ENCODE measurements at places on chromosomes 12 and 14. TPM values are rescaled to one million over a fixed set of nuclear protein-coding genes. Genes with fewer than 3 reads are reported as not detected.

ZC3H10 gene
- total RNA-seq = 7.9 TPM

SCN8A gene
- 0.26 TPM for total RNA-seq

ART4 gene
- total RNA-seq = 3.5 TPM

SCNN1A gene
- total RNA-seq = not detected

SYNDIG1L gene
- total RNA-seq = not detected

SLCO1A2 gene
- not detected for total RNA-seq

CLEC2A gene
- not detected for total RNA-seq

KRT6C gene
- not detected for total RNA-seq
